ENCODE measurements at places on chromosomes 5 and 9. TPM values are rescaled to one million over a fixed set of nuclear protein-coding genes. Genes with fewer than 3 reads are reported as not detected.

GRCh38 chr5:41951224-41951623 lies 26.1 kb downstream of the FBXO4 start:
- no peak for DNase-seq

- DNase-seq, result no peak
Measured at GRCh38 chr9:106707291-106707690, 155.7 kb upstream of the ZNF462 start.

Gene AP3B1
- total RNA-seq, result 60.3 TPM

- no peak for DNase-seq
Measured at GRCh38 chr5:139752506-139753473, 42.8 kb upstream of the PSD2 start.

DNA sequence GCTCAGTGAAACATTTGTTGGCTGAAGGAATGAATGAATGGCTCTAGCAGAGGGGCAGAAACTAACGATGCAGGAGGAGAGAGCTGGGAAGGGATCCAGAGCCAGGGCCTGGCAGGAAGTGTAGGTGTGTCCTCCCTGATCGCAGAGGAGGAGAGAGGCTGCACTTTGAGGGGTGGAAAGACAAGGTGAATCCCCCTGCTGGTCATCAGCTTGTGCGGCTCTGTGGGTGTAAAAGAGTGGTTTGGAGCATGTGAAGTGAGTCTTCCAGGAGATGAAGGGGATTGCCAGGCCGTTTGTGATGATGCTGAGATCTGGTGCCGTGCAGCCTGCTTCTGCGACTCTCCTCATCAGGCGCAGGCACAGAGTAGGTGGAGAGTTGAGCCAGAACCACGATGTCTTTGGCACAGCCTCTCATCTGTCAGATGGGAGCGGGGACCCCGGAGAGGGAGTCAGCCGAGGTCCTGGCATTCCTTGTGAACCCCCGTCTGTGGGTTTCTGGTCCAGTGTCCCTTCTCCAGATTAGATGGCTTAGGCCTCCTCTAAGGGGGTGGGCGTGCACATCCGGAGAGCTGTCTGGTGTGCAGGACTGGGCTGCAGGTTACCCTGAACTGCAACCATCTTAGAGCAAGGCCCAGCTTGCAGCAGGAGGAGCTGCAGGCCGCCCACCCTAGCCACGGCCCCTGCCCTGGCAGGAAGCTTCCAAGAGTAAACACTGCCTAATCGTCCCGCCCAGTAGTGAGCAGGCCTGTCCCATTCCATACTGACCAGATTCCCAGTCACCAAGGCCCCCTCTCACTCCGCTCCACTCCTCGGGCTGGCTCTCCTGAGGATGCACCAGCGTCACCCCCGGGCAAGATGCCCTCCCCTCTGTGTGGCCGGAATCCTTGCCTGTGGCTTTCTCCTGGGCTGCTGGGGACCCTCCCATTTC lies at the start of gene ADAMTS13:
Gene ADAMTS13, plus strand, starts transcription at position 753 of the 928 bp plus-strand sequence. Its CDS starts 77 bp downstream, at position 830.
- DNase-seq, result no peak

DNA sequence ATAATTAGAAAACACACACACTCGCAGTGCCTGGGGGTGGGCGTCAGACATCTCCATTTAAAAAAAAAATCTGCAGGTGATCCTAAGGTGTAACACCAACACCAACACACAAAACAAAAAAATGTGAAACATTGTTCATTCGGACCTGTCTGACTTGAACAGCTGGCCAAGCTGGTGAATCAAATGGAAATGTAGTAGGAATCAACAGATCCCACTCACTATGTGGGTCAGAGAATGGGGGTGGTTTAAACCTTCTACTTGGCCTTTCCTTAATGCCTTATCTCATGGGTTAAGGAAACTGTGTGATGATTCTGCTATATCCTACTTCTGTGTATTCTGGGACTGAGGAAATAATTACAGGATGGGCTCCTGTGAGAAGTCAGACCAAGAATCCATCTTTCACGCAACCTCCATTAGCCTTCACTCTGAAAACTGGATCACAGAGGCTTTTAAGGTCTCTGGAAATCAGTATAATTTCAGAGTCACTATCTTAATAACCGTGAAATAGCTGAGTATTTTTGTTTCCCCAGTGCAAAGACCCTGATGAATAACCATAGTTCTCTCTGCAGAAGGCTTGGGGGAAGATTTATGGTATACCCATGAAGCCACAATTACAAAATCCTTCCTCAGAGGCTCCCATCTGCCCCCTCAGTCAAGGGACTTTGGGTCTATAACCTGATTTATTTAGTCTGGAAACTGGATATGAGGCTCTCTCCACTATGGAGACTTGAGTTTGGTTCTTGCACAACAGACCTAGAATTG lies 17.2 kb upstream of the MCCC2 start:
- DNase-seq, result no peak

DNA sequence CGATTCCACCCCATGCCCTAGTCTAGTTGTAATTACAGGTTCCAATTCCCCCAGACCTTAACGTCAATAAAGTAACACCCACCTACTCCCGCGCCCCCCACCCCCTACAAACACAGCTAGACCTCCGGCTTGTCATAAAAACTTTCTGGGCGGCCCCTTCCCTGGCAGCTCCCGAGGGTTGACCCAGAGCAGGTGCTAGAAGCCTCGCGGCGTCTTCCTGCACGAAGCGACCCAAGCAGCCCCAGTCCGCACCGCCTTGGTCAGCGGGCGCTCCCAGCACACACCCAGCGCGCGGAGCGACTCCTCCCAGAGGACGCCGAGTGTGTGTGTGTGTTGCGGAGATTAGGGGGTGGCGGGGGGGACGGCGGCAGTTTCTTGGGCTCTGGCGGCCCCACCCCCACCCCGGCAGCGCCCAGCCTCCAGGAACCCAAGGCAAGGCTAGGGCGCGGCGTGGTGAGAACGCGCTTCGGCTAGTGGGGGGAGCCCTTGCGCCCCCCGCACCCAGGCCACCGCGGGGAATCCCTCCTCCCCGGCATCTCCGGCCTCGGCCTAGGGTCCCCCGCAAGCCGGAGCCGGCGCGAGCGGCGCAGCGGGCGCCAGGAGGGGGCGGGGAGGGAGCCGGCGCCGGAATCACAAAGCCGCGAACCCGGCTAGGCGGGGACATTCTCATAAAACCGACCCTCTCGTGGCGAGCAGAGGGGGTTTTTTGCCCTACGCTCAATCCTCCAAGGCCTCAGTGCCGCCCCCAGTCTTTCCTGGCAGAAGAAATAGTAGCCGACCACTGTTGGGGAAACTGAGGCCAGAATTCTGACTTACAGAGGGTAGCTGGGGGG lies 2.2 kb downstream of the PCDH1 start:
- peak; percentile 55 for DNase-seq

- DNase-seq, result no peak
Measured at GRCh38 chr5:180207593-180207992, 1.4 kb downstream of the RASGEF1C start.

DNA sequence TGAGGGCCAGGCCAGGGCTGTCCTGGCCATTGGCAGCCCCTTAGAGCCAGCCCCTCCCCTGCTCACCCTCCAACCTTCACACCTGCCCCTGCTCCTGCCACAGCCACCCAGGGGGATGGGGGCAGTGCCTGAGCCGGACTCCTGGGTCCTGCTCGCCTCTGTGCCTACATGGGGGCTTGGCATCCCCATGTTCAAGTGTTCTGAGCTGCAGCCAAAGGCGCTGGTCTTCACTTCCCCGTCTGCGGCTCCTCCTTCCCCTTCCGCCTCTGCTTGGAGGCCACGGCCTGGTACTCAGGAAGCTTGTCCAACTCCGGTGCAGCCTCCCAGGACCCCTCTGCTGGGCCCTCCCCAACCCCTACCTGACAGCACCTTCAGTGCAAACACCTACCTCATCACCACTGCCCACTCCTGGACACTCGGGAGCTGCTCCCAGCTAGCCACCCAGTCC lies 2.3 kb upstream of the DNLZ start:
- DNase-seq, result no peak

GRCh38 chr9:253539-253938 lies 38.9 kb downstream of the DOCK8 start:
- DNase-seq, result no peak
